ENCODE measurements at places on chromosomes 3 and 15. TPM values are rescaled to one million over a fixed set of nuclear protein-coding genes. Genes with fewer than 3 reads are reported as not detected.

DNA sequence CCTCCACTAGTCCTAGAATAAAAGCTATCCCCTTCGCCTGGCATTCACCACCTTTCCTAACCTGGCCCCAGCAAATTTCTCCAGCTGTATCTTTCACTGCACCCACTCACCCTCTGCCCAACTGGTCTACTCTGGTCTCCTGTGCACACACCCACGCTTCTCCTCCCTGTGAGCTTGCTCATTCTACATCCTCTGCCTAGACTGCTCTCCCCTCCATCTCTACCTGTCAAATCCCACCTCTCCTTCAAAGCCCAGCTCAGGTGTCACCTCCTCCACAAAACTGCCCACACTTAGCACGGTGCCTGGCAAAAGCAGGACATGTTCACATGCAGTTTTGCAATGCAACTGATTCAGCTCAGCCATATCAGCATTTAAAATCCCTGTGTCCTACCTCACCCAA is 45.8 kb upstream of the NTRK3 start:
- DNase-seq, result no peak

DNA sequence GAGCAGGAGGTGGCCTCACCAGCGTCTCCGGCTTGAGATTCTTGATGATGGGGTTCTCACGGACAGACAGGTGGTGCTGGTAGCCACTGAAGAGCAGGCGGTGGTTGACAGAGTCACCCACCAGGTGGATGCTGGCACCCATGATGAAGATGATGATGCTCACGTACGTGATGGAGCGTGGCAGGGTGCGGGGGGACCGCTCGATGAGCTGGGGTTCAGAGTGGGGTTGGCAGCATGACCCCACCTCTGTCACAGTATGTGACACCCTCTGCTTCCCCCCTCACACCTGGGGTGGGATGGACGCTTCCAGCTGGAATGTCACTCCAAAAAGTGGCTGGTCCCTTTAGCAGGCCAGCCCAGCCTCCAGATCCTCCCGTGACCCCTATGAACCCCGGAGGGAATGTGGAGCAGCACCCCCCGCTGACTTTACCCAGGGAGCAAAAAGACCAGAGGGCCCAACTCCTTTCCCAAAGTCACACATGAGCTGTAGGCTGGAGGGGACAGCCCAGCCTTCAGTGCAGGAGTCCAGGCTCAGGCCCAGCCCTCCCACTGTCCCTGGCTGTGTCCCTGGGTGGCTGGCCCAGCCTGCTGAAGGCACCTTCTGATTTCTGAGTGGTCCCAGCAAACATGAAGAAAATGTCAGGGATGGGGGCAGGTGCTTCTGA is 6.7 kb upstream of the CALML4 start:
- no peak for DNase-seq

GRCh38 chr3:141432904-141433303 is 53.9 kb upstream of the RASA2 start:
- DNase-seq, result no peak

DNA sequence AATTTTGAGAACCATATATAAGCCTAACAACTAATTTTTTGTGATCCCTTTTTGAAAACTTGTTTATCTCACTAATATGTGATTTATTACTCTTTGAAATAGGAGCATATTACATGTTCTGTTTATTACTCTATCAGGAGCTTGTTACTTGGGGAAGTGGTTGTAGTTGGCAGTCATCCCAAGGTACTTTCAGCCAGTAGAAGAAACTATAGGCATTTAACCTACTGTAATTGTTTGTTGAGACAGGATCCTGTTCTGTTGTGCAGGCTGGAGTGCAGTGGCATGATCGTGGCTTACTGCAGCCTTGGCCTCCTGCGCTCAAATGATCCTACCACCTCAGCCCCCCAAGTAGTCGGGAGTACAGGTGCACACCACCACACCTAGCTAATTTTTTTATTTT is 195.6 kb downstream of the TCF12 start:
- no peak for DNase-seq

GRCh38 chr3:63654931-63655330 is 2.5 kb downstream of the SNTN start:
- DNase-seq, result no peak

- no peak for DNase-seq
Measured at GRCh38 chr3:65878831-65879230, 159.9 kb downstream of the MAGI1 start.

DNA sequence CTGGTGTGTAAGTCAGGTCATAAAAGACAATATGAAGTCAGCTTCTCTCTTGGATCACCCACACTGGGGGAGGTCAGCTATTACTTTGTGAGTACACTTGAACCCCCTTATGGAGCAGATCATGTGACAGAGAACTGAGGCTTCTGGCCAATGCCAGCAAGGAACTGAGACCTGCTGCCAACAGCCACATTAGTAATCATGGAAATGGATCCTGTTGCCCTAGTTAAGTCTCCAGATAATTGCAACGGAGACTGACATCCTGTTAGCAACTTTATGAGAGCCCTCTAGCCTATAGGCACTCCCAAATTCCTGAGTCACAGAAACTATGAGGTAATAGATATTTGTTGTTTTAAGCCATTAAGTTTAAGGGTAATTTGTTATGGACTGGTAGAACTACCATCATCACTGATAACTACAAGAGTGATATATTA is 110.4 kb upstream of the GMNC start:
- DNase-seq, result no peak

DNA sequence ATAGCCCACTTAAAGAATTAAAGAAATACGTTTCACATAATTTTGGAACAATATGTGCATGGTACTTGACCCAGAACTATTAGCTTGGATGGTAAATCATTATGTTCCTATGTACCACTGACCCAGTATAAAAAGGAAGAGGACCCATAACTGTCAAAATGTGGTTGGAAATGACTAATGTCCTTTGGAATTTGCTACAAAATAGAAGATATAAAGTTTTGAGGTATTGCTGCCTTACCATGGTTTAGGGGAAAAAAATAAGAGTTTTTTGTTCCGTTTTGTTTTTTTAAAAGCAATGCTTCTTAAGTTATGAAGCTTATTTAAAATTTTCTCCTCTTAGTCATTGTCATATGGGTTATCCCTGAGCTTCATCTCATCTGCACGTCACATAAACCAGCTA is 15.8 kb upstream of the TFDP2 start:
- no peak for DNase-seq

- DNase-seq, result no peak
Measured at GRCh38 chr15:62553911-62554563, 389.0 kb upstream of the C2CD4B start.

DNA sequence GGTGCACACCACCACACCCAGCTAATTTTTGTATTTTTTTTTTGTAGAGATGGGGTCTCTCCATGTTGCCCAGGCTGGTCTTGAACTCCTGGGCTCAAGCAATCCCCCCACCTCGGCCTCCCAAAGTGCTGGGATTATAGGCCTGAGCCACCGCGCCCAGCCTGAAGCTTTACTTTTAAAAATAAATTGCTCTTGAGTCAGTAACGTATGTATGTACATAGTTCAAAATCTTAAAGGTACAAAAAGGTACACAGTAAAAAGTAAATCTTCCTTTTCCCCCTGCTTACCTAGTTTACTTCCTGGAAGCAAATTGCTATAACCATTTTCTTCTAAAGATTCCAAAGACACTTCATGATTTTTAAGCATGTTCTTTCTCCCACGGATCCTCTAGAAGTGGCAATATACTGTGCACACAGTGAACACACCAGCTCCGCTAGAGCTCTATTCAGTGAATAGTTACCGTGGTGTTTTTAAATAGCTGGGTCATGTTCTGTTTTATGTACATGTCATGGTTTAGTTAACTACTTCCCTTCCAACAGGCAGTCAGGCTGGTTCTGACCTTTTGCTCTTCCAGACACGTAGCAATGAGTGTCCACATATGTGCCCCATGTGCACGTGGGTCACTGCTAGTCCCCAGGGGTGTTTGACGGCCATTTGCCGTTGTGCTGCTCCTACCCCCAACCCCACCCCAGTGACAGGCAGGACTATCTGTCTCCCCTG is 82.1 kb downstream of the EEFSEC start:
- no peak for DNase-seq

DNA sequence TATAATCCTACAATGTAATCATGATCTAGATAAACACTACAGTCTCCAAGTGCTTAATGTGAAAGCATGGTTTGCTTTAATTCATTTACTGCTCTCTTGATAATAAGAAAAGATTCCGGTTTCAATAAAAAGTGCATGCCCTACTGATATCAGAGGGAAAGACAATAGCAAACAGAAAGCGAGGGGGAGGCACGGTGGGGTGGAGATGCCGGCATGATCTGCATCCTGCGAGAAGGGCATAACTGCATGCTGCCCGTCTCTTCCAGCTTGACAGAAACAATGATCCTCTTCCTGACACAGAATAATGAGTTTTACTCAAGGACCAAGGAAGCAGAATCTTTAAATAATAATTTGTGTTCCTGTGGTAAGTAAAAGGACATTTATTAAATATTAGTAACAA is 51.7 kb downstream of the GOLIM4 start:
- no peak for DNase-seq

GRCh38 chr3:132154619-132155018 is 119.8 kb upstream of the CPNE4 start:
- no peak for DNase-seq

GRCh38 chr3:52094571-52095485 is 38.5 kb upstream of the DUSP7 start:
- DNase-seq, result no peak

DNA sequence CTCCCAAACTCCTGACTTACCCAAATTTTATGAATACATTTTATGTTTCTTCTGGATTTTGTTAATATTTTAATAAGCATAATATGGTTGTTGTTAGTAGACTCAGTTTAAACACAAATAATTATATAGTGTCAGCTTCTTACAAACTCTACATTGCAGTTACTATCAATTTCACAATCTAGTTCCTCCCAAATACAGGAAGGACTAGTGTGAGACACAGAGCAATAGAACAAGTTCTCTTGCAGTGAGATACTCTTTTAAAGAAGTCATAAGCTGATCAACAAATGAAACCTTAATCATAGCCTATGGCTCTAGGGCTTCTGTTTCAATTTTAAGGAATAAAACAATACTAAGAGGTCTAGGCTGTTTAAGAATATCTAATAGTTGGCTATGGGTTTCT is 86.1 kb downstream of the SAMMSON start:
- no peak for DNase-seq

GRCh38 chr15:77530576-77530975 is 102.1 kb downstream of the LINGO1 start:
- DNase-seq, result no peak

DNA sequence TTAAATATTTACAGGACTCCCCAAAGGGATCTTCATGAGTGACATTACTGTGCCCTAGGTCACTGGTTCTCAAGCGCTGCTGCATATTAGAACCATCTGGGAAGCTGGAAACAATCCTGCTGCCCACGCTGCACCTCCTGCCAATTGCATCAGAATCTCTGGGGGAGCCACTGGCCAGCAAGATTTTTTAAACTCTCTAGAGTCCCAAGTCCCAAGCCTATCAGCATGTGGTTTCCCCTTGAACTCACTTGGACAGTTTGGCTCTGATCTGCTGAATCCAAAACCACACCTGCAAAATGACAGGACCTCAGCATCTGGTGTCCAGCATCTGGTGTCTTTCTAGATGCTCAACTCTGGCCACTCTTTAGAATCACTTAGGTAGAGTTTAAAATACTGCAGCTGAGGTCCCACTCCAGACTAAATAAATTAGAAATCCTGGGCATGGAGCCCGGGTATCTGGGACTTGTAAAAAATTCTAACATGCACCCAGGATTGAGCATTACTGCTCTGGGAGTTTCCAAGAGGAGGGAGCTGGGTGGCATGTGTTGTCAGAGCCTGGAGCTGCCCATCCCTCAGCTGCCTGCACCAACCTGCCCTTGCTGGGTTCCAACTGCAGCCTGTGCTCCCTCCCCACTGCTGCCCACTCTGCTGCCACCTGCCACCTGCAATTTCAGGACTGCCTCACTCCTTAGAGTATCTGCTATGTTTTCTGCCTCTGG is 311.3 kb downstream of the SLC9A9 start:
- no peak for DNase-seq

- no peak for DNase-seq
Measured at GRCh38 chr15:47513471-47513870, 203.8 kb upstream of the SEMA6D start.

DNA sequence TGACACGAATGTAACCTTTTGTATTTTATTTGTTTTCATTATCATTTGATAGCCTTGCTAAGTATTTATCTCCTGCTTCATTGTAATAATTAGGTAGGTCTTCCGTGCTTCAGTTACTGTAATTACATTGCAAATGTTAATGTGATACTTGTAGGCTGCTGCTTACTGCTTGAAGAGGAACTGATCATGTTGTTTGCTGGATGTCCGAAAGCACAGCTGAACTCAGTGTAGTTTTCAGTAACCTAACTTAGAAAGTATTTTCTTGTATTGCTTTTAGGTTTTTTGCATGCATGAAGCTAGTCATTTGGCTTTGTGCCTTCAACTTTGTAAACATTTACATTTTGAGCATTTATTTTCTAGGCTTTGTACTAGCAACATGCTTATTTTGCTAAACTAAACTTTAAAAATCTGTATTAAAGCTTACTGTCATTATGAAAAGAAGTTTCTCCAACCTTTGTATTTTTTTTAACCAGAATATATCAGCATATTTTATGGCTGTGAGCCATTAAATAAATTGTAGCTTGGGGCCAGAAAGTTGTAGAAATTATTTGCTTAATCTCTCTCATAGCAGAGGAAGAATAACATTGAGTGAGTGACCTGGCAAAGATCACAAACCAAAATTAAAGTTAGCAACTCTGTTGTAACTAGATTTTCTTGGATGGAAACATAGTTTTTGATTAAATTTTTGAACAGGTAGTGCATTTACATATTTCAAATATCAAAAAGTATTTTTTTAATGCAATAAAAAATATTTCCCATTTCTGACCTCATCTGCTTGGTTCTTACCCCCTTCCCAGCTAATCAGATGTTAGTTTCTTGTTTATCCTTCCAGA is 30.7 kb downstream of the SACM1L start:
- DNase-seq, result no peak

DNA sequence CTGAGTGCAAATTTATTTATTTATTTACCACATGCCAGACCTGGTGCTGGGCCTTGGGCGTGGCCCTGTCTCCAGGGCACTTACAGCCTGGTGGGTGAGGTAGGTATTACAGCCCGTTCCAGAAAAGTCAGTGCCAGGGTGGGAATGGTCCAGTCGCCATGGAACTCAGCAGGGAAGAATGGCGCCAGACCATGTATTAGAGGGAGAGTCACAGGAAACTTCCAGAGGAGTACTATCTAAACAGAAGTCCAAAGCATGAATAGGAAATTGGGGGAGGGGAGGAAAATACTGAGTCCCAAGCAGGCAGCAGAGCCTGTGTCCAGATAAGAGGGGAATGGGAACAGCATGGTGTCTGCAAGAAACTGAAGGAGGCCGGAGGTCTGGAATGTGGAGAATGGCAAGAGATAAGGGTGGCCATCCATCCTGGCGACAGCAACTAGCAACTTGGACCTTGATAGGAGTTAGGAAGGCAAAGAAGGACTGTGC is 27.0 kb downstream of the SH3BP5 start:
- DNase-seq, result no peak

FAM3D gene
- polyA plus RNA-seq, result not detected

PIGZ gene
- 0.20 TPM for polyA plus RNA-seq

GABRR3 gene
- polyA plus RNA-seq, result not detected

CTXN2 gene
- polyA plus RNA-seq, result not detected

NOX5 gene
- not detected for polyA plus RNA-seq

SLC51A gene
- polyA plus RNA-seq, result 1.4 TPM

NTRK3 gene
- not detected for polyA plus RNA-seq

MUSTN1 gene
- not detected for polyA plus RNA-seq

ADAMTS9 gene
- not detected for polyA plus RNA-seq

DPPA2 gene
- not detected for polyA plus RNA-seq

SMAD3 gene
- polyA plus RNA-seq, result 4.0 TPM

AMOTL2 gene
- 0.10 TPM for polyA plus RNA-seq

UNC13C gene
- polyA plus RNA-seq, result not detected
